ENCODE measurements at places on chromosomes 3 and 15.

GRCh38 chr15:95674031-95674430 lies 656.5 kb upstream of the NR2F2 start:
- no peak for DNase-seq

DNA sequence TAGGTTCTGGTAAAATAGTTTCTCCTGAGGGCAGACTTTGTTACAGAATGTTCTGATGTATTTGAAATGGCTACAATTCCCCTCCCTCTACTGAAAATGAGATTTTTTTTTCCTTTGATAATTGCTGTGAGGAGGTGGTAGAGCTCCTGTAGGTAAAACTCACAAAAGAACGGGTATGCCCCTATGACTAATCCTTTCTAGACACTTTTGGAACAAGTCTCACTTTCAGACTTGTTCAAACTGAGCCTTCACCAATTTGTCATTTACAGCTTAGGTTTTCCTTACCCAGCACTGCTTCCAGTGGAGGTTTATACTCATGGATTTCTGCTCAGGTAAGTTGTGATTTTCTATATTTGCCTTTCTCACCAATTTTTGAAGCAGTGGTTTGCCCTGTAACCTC lies 115.6 kb downstream of the NLGN1 start:
- DNase-seq = no peak

DNA sequence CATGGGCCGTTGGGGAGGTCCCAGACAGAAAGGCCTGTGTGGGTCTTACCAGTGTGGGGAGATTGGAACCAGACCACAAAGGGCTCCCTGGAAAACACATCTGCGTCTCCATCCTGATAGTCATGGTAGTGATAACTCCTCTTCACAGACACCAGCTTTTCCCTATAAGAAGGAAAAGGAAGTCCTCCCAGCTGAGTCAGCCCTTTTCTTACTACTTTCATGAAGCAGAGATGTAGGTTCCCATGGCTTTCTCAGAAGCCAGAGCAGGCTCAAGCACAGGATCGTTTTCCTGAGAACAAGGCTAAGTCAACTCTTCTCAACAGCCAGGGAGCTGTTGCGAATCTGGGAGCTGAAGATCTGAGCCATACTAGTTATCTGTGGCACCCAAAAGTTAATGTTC lies 6.1 kb downstream of the DNASE1L3 start:
- no peak for DNase-seq

DNA sequence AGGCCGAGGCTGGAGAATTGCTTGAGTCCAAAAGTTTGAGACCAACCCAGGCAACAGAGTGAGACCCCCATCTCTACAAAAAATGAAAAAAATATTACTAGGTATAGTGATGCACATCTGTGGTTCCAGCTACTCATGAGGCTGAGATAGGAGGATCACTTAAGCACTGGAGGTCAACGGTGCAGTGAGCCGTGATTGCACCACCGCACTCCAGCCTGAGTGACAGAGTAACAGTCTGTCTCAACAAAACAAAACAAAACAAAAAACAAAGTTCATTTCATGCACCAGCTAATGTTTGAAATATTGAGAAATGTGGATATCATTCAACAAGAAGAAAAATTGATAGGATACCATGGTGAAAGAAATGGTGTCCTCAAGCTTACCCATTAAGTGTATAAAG lies 450.5 kb upstream of the TPRG1 start:
- DNase-seq = no peak

GRCh38 chr15:31811641-31812040 lies 218.7 kb upstream of the CHRNA7 start:
- DNase-seq = no peak

- DNase-seq = no peak
Measured at GRCh38 chr15:59236394-59236793, 29.8 kb downstream of the LDHAL6B start.

GRCh38 chr3:113730550-113730949 lies 15.5 kb downstream of the NAA50 start:
- DNase-seq = no peak

- DNase-seq = no peak
Measured at GRCh38 chr3:39000008-39000450, 51.7 kb downstream of the SCN11A start.

- no peak for DNase-seq
Measured at GRCh38 chr3:190265126-190265525, 57.1 kb downstream of the CLDN1 start.

DNA sequence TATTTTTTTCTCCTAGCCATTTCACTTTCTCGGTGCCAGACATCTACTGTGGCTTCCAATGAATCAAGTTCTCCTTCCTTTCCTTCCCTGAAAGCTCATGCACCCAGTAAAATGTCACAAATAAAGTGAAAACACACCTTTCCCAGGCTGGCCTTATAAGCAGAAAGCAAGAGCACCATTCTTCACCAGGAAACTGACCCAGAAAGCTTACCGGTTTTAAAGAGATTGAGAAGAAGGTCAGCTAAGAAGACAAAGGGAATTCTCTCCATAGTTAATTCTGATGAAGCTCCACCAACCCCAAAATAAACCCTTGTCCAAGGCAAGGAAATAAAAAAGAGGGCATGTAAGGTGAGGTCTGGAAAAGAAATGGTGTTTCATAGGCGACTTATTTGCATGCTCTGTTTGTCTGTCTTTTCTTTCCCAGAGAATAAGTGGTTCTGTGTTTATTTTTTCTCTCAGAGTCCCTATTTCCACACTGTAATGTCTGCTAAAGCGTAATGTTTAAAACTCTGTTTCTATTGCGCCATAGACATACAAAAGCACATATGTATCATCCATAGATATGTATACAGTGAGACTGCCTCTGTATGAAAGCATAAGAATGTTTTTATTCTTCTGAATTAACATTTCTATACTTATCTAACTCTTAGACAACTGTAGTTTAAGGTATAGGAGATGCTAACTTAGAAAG lies 2.8 kb downstream of the LSAMP start:
- no peak for DNase-seq

DNA sequence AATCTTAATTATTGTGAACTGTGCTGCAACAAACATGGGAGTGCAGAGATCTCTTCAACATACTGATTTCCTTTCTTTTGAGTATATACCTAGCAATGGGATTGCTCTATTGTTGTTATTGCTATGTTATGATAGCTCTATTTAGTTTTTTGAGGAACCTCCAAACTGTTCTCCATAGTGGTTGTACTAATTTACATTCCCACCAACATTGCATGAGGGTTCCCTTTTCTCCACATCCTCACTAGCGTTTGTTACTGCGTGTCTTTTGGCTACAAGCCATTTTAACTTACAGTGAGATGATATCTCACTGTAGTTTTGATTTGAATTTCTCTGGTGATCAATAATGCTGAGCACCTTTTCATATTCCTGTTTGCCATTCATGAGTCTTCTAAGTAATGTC lies 45.5 kb upstream of the TNFSF10 start:
- no peak for DNase-seq

- DNase-seq = no peak
Measured at GRCh38 chr3:195774917-195775316, 36.8 kb downstream of the MUC4 start.

GRCh38 chr3:117128872-117129271 lies 419.3 kb downstream of the TUSC7 start:
- no peak for DNase-seq

- DNase-seq = no peak
Measured at GRCh38 chr15:57129064-57129463, 210.6 kb downstream of the TCF12 start.

GRCh38 chr3:42229942-42230688 lies 35.9 kb downstream of the CCK start:
- no peak for DNase-seq

- DNase-seq = no peak
Measured at GRCh38 chr15:81299630-81300273, 24.2 kb downstream of the STARD5 start.

DNA sequence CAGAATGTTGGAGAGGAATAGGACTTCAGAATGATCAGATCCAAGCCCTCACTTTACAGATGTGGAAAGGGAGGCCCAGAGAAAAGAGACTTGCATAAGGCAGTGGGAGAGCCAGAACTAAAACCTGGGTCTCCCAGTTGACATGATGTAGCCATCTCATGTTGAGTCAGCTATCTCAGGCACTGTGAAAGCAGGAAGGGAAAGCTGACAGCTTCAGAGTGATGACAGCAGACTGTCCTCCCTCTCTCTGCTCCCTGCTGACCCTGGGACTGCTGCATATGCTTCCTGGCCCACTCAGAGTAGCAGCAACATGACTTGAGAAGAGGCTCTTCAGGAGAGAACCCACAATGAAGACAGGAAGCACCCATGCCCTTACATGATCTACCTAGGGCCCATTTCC lies 14.7 kb downstream of the FHIT start:
- no peak for DNase-seq

GRCh38 chr3:42849017-42849416 lies 26.7 kb downstream of the CYP8B1 start:
- DNase-seq = no peak

All from stimulated activated CD8-positive, alpha-beta memory T cell treated with anti-CD3 and anti-CD28 coated beads, Interleukin-7, amount 100 ng/mL, for 1 hour (primary cell).